GM10248 (cell line): ENCODE measurements at places on chromosomes 2 and 18.

- no peak for DNase-seq
Measured at GRCh38 chr2:240701736-240702639, 10.3 kb downstream of the AQP12A start.

DNA sequence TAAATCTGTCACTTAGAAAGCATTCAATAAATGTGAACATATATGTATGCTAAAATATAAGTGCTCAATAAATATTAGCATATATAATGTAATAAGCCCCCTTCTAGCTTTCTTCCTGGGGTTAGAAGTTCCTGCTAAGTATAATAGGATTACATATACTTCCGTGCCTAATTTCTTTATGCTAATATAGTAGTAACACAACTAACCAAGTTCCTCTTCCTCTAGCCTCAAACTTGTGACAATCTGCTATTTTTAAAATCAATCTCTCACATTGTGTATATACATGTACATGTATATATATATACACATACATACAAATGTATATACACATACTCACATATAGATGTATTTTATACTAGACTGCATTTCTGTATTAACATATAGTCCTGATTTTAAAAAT is 32.2 kb downstream of the TLK1 start:
- no peak for DNase-seq

DNA sequence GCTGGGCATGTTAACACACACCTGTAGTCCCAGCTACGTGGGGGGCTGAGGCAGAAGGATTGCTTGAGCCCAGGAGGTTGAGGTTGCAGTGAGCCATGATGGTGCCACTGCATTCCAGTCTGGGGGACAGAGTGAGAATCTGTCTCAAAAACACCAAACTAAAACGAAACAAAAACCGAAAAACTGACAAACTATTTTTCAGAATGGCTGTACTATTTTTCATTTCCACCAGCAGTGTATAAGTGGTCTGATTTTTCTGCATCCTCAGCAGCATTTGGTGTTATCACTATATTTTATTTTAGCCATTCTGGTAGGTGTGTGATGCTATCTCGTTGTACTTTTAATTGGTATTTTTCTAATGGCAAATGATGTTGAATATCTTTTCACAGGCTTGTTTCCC is 95.2 kb downstream of the PDCL3 start:
- no peak for DNase-seq

DNA sequence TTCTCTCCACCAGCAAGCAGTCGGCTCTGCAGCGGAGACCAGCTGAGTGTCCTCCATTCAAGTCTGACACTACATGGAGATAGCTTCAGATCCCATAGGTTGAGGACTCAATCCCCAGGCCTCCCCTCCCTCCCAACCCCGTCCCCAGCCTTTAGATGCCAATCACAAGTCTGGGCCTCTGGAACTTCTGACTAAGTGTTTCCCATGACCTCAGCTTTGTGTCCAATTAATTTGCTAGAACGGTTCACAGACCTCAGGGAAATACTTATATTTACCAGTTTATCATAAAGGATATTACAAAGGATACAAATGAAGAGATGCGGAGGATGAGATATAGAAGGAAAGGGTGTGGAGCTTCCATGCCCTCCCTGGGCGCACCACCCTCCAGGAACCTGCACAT is 77.4 kb downstream of the MERTK start:
- no peak for DNase-seq

- no peak for DNase-seq
Measured at GRCh38 chr2:69082430-69082997, 69.5 kb downstream of the ANTXR1 start.

- DNase-seq, result no peak
Measured at GRCh38 chr2:176648700-176649297, 379.6 kb downstream of the MTX2 start.

- DNase-seq, result no peak
Measured at GRCh38 chr18:58856881-58857280, 7.8 kb upstream of the ZNF532 start.

- DNase-seq, result no peak
Measured at GRCh38 chr18:44724105-44724778, 43.6 kb downstream of the SETBP1 start.

- DNase-seq, result no peak
Measured at GRCh38 chr18:77070627-77071026, 62.0 kb downstream of the MBP start.

DNA sequence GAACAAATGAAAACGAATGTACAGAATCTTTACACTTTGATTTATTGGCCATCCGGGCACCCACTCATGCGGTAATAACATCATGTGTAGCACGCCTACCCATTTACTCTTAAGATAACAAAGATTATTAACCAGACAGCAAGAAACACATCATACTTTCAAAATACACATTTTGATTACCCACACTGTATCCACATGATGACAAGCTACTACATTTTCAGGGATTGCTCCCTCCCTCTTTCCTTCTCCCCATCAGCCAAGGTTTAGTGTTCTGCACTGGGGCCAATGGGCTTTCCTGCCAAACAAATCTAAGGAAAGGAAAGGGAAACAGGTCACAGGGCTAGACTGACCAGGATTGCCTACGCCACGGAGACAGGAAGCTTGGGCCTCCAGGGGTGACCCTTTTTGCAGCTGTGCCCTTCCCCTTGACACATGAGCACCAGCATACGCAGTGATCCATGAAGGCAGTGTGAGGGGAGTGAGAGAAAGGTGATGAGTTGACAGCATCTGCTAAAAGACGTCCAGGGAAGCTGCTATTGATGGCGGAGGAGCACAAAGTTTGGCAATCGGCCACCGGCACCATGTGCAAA is 76.5 kb downstream of the ZNF521 start:
- no peak for DNase-seq

DNA sequence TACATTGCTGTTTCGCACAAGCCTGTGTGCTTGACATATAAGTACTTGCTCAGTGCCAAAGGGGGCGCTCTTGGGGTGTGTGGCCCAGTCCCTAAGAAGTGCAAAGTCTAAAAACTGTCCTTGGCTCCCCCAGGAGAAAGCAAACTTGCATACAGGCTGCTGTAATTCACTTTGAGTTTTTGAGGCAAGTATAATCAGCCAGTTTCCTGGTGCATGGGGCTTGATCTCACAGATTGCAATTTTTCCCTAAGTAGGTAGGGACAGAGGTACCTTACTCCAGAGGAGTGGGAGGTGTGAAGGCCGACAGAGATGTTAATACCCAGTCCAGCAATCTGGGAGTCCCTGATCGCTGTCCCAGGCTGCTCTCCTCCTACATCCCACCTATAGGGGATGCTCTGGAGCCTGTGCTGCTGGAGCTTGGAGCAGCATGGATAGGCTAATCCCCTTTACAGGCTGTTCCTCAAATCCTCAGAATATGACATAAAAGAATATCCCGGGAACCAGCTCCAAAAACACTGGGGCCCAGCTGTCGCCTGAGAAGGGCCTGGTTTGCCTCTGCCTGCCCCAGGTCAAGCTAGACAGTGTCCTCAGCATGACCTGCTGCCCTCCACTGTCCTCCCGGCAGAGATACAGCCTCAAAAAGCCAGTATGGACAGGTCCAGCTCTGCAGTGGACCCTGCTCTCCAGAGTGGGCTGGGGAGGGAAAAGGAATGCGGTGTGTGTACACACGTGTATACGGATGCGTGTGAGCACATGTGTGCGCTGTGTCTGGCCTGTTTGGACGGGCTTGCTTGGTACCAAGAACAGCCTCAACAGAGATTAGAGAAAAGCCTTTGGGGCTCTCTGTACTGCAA is 136.5 kb upstream of the HAAO start:
- DNase-seq, result no peak

GRCh38 chr2:191171708-191172355 is 21.0 kb upstream of the STAT4 start:
- no peak for DNase-seq

- no peak for DNase-seq
Measured at GRCh38 chr18:10852385-10853303, 296.7 kb downstream of the PIEZO2 start.

- no peak for DNase-seq
Measured at GRCh38 chr2:106614511-106615291, 127.5 kb downstream of the CD8B2 start.

GRCh38 chr2:144152817-144153271 is 367.1 kb downstream of the ZEB2 start:
- DNase-seq, result no peak

DNA sequence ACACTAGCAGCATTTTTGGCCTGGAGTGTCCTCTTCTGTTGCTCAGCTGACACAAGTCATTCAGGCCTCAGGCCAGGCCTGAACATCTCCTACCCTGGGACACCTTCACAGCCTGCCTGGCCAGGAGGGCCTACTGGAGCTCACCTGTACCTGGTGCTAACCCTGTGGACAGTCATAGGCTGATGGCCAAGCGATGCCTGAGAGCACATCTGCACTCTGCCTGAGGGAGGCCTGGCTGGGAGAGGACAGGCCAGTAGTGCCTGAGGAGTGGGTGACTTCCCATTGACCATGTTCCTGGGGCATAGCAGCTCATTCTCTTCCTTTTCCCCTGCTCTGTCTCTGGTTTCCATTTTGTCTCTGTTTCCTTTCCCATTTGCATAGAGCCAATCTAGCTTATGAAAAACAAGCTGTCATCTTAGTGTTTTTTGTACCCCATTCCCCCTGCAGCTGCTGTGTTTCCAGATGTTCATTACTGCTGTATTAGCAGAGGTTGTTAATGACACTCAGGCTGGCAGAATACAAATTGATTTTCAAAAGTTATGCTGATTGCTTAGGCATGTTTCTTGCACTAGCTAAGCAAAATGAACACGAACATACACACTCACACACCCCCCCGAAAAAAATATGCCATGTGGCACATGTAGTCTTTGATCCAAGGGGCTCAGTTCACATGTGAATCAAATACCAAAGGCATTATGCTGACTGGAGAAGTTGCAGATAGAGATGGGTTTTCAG is 149.7 kb upstream of the HS6ST1 start:
- no peak for DNase-seq

DNA sequence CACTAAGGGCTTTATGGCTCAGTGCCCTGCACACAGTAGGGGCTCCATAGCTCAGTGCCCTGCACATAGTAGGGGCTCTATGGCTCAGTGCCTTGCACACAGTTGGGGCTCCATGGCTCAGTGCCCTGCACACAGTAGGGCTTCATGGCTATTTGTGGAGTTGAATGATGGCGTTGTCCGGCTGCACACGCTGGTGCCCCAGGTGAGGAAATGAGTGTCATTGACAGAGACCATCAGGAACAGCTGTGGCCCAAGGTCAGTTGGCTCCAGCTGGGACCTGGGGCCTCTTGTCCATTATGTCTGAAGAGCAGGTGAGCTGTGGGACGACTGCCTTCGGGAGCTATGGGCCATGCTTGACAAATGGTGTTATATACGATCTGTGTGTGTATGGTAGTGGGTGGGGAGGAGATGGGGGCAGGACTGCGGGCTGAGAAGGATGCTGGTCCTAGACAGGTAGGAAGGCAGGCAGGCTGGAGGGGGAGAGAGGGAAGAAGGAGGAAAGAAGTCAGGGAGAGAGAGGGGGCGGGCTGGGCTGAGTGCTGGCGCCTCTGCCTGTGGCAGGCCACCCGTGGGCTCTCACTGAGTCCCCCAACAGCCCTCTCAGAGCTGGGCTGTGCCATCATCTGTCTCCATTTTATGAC is 130.6 kb downstream of the CLIP4 start:
- DNase-seq, result no peak

DNA sequence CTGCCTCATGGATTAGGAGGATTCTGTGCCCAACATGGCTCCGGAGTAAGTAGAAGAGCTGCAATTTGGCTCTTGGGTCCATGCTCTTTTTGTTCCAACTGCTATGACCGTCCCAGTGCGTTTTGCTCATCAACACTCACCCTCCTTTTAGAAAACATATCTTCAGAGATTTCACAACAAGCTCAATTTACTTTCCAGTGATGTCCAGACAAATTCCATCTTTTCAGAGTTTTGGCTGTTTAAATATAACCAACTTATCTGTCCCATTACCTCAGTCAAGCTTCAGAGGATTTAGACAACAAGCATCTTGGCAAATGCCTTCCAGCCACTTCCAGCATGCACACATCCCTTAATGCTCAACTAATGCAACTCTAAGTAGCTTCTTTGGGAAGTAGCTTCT is 6.9 kb upstream of the SLC14A2 start:
- DNase-seq, result no peak

DNA sequence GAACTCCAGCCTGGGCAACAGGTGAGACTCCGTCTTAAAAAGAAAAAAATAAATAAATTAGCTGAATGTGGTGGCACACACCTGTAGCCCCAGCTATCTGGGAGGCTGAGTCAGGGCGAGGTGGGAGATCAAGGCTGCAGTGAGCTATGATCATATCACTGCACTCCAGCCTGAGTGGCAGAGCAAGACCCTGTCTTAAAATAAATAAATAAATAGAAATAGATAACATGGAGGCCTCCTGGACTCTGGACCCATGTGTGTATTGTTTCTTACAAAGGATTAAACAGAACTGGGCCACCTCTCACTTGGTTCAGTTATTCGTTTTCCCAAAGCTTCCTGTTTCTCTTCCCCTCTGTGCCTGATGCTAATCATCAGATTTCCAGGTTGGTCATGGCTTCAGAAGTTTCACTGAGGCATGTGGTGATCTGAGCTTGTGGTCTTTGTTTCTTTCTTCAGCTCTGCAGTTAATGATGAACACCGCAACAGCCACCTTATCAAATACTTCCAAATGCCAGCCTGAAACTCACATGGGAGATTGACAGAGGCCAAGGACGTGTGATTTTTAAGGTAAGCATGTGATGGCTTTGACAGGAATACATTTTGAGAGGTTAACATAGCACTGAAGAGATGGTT is 83.3 kb upstream of the MAP4K4 start:
- DNase-seq, result no peak

- DNase-seq, result no peak
Measured at GRCh38 chr2:47631306-47631705, 151.6 kb upstream of the MSH6 start.

- DNase-seq, result no peak
Measured at GRCh38 chr2:35871672-35872071, 483.9 kb upstream of the CRIM1 start.

DNA sequence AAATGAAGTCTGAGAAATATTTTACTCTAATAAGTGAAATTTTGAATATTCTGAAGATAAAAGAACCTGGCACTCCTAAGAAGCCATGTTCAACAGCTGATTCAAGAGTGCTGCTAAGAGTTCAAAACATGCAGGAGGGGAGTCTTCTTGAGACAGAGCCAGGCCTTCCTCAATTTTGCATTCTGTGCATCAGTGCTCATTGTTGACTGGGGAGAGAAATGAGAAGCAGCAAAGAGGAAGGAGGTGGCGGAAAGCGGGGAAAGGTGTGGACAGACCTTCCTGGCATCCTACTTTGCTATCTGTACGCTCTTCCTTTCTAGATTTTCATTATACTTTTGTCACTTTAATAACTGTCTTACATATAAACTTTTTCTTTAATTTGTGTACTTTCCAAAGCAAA is 29.7 kb upstream of the TXNDC2 start:
- no peak for DNase-seq

- no peak for DNase-seq
Measured at GRCh38 chr2:85995648-85996529, 107.1 kb upstream of the ST3GAL5 start.

GRCh38 chr2:190431907-190432306 is 23.8 kb downstream of the MFSD6 start:
- no peak for DNase-seq
